ENCODE measurements at places on chromosomes 16 and 17. TPM values are rescaled to one million over a fixed set of nuclear protein-coding genes. Genes with fewer than 3 reads are reported as not detected.

The NPIPA2 gene
- 2.1 TPM for total RNA-seq

The KRT14 gene
- total RNA-seq, result not detected

The CCNF gene
- 56.3 TPM for total RNA-seq

The UNC45B gene
- total RNA-seq, result 0.05 TPM

The CSH2 gene
- not detected for total RNA-seq

The MYH2 gene
- total RNA-seq, result not detected
